ENCODE measurements at places on chromosomes 7 and 10.

DNA sequence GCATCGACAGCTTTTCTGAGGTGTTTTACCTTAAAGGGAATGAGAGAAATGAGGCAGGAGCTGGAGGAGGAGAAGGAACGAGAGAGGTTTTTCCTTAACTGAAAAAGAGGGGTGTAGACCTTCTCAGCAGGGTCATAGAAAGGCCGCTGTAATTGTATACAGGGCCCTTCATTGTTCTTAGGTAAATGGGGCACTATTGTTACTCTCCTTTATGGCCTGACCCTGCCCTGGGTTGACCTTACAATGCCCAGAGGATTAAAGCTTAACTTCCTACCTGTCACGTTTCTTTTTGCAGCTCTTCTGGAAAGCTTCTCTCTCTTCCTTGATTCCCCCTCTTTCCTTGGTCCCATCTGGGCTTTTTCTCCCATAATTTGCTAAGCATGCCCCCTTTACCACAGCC lies 13.7 kb upstream of the PDLIM1 start:
- DNase-seq = no peak

GRCh38 chr10:45239642-45240041 lies 75.8 kb downstream of the OR13A1 start:
- DNase-seq = no peak

DNA sequence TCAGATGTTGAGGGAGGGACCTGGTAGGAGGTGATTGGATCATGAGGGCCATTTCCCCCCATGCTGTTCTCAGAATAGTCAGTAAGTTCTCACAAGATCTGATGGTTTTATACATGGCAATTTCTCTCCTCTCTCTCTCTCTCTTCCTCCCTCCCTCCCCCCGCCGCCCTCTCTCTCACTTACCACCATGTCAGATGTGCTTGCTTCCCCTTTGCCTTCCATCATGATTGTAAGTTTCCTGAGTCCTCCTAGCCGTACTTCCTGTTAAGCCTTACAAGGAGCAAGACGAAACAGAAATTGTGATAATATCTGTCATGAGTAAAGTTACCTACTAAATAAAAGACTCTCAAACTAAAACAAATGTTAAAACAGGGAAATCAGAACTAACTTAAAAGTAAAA lies 19.9 kb upstream of the GPR141 start:
- DNase-seq = no peak

DNA sequence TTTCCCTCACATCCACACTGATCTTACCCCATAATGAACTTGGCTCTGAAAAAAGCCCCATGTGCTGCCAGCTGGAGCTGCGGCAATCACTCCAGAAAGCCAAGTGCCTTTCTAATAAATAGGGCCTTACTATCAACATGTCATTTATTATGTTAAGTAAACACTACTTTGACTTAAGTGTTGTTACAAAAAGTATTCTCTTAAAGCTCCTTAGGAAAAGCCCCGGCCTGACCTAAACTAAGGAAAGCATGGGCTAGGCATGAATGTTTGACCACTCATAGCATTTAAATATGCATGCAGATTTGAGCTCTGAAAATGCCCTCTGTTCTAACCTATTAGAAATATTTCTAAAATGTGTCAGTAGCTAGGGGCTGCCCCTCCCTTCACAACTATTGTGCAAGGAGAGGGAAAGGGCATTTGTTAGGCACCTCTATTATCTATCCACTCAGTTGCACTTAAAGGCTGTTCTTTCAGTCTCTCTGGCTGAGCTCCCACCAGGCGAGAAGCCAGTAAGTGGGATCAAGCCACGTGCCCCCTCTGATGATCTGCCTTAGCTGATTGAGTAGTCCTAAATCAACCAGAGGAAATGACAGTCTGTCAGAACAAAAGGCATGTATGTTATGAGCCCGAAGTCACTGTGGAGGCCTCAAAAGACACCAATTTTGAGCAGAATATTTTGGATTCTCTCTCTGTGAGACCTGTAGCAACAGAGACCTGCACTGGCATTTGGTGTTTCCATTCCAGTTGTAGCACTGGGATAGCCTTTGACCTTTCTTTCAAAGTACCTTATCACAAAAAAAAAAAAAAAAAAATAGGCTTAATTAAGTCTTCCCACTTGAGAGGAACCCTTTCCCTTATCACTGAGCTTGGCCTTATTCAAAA lies 77.1 kb downstream of the ITGB8 start:
- no peak for DNase-seq

GRCh38 chr10:131928248-131929095 lies 27.7 kb downstream of the PPP2R2D start:
- DNase-seq = no peak

- DNase-seq = no peak
Measured at GRCh38 chr7:105643384-105643783, 62.1 kb upstream of the EFCAB10 start.

GRCh38 chr7:133109816-133110215 lies 27.9 kb upstream of the CHCHD3 start:
- no peak for DNase-seq

DNA sequence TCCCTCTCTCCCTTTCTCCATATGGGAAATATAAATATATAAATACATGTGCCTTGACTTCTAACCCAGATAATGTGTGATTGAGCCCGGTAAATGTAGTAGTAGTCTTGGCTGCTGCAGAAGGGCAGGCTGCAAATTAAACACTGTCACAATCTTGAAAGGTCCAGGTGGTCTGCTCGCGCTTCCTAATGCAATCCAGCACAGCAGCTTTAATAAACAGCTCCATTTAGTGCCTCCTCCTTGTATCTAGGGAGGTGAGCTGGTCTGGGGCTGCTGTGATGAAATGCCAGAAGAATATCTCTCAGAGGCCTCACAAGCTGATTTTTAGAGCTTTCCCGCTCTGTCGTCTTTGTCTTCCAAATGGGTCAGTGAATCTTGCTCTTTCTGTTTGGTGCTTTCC lies 782 bp downstream of the POU6F2 start:
- DNase-seq = no peak

DNA sequence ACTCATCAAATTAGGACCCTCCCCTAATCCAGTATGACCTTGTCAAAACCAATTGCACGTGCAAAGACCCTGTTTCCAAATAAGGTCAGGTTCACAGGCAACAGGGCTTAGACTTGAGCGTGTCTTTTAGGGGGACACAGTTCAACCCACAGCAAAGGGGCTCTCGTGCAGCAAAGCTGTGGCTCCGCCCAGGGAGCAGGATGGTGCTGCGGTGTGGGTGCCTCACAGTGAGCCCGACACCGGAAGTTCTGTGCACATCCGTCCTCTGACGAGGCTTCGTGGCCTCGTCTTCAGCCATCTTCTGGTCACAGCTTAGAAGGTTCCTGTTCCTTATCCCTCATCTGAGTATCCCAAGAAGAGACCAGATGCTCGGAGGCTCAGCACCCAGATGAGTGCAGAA lies 509.2 kb upstream of the FOXK1 start:
- DNase-seq = no peak

- DNase-seq = no peak
Measured at GRCh38 chr10:73956476-73957359, 41.2 kb upstream of the VCL start.

DNA sequence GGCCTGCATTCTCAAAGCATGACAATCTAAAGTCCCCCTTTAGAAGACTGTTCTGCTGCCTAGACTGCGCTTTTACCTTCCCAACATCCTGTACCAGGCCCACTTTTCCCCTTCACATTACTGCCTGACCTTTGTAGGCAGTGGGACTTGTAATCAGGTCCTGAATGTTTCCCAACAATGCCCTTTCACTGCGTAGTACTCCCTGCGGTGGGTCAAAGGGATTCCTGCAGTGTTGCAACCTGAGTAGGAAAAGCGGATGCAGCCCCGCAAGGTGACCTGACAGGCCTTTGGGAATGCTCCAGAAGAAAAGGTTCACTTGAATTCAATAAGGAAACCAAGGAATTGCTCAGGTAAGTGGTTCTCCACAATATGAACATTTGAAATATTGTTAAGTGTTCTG lies 4.9 kb upstream of the TCAF1 start:
- no peak for DNase-seq

DNA sequence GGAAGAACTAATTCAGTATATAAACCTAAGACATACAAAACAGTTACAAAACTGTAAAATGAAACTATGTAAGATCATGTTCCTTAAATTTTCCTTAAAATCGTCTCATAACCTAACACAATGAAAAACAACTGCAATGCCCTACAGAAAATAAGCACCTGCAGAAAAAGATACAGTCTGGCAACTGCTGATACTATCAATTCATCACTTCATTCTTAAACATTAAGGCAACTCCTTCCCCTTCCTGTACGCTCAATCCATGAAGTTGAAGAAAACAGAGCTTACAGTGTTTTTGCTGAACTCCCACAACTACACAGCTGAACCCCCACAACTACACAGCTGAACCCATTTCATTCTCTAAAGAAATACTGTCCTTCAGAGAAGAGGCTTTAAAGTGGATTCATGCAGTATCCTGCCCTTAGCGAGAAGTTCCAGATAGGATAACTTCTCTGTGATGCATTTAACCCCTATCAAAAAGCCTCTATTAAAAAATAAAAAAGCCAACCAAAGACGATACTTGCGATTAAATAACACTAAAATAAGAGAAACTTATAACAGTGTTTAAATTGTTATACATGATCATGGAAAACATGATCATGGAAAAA lies 50.0 kb downstream of the JMJD1C start:
- DNase-seq = no peak

DNA sequence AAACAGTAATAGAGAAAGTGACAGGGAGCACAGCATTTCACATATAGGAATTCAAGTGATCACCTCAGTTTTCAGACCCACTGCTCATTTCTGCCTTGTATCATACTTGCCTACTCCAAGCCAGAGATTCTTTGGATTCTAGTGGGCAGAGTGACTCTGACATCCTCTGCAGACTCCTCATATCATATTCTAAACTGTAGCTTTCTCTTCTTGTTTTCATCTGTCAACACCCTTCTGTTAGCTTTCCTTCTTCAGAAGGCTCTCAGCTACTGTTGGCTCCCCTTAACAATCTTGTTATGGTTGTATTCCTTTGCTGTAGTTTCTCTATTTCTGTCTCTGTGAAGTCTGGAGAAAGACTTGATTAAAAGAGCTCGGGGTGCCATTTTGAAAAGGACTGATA lies 120.5 kb downstream of the CTNNA3 start:
- no peak for DNase-seq

DNA sequence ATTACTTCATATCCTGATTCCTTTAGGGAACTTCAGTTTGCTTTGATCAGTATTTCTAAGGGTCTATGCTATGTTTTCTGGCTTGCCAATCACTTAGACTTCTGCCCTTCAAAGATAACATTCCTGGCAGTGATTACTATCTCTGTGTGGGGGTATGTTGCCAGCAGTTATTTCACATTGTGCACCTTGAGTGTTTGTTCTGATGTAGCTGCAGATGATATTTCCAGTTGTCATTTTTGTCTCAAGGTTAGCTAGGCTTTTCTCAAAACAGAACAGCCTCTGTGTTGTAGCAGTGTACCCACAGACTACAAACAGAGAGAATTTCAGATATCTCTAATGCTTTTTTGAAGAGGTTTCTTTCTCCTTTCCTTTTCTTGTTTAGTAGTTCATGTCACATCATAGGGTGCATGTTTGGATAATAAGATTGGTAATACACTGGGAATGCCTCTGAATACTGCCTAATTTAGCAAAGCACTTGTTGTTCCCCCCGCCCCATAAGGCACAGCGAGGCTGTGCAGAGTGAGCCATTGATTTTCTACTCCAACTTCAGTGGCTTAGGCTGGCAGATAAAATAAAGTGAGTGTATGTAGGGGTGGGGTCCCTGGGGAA lies 134.7 kb upstream of the AGR3 start:
- DNase-seq = no peak

DNA sequence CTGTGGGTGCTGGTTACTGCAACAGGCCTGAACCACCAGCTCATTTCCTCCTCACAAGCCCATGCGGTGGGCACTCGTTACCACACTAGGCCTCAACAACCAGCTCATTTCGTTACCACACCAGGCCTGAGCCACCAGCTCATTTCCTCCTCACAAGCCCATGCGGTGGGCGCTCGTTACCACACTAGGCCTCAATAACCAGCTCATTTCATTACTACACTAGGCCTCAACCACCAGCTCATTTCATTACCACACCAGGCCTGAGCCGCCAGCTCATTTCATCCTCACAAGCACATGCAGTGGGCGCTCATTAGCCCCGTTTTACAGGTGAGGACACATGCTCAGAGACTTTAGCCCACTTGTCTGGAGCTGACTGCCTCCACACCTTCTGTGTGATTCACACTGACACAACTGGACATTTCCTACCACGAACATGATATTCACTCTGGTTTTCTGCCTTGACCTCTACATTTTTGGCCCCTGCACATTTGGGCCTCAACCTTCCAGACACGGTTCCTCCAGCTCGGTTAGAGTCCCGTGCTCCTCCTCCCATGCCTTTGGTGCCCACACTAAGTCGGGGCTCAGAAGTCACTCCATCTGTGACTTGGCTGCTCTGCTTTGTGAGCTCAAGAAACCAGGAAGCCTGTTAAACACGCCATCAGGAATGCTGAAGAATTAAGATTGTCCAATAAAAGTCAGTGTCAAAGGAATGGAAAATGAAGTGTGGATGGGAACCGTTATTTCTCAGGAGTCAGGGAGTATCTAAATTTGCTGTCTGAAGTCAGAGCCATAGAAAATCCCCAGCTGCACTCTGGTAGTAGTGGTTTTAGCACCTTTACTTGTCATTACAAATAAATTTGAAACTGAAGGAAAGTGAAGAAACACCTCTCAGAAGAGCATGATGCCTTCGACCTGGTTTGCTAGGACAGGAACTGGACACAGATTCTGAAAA lies 55.8 kb upstream of the LANCL2 start:
- DNase-seq = no peak

DNA sequence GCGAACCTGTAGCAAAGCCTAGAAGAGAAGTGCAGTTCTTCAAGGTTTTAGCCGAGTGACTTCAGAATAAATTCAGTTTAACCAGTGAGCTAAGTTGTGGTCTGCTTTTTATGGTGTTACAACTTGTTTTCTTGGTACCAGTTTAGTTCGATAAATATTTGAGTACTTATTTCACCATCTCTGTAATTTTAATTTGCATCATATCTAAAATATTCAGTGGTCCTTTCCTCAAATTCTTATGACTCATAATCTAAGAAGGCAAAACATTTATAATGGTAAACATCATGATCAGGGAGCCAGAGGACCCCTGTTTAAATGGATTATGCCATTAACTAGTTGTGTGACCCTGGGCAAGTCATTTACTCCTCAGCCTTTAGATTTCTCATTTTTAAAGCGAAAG lies 4.1 kb upstream of the BMPER start:
- peak; percentile 36 for DNase-seq

- no peak for DNase-seq
Measured at GRCh38 chr7:7978860-7979259, 10.3 kb downstream of the GLCCI1 start.
